Hematopoietic multipotent progenitor cell (in vitro differentiated cells): ENCODE measurements at places on chromosomes 3 and 15. TPM values are rescaled to one million over a fixed set of nuclear protein-coding genes. Genes with fewer than 3 reads are reported as not detected.

Gene PRTG
- 0.27 TPM for total RNA-seq

Gene SLC22A14
- under 0.01 TPM for total RNA-seq

Gene TMOD2
- total RNA-seq, result 5.1 TPM

Gene CXCR6
- total RNA-seq, result under 0.01 TPM

DNA sequence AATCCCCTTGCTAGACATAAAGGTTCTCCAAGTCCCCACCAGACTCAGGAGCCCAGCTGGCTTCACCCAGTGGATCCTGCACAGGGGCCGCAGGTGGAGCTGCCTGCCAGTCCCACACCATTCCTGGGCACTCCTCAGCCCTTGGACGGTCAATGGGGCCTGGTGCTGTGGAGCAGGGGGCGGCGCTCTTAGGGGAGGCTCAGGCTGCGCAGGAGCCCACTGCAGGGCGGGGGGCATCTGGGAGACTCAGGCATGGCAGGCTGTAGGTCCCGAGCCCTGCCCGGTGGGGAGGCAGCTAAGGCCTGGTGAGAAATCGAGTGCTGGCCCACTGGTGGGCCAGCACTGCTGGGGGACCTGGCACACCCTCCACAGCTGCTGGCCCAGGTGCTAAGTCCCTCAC is 75.1 kb upstream of the TBC1D5 start:
- DNase-seq, result no peak

- no peak for DNase-seq
These were observed 42.3 kb upstream of the GALNT15 start for GRCh38 chr3:16132190-16132589.

DNA sequence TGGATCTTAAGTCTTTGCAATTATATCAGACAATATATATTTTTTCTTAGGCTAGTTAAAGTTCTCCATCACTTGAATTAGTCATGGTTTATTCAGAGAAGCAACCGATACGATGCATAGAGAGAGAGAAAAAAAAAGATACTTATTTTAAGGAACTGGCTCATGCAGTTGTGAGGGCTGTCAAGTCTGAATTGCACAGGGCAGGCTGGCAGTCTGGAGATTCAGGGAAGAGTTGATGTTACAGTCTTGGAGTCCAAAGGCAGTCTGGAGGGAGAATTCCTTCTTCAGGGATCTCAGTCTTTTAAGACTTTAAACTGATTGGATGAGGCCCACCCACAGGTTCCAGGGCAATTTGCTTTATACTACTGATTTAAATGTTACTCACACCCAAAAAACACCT is 412.6 kb downstream of the IL5RA start:
- no peak for DNase-seq

DNA sequence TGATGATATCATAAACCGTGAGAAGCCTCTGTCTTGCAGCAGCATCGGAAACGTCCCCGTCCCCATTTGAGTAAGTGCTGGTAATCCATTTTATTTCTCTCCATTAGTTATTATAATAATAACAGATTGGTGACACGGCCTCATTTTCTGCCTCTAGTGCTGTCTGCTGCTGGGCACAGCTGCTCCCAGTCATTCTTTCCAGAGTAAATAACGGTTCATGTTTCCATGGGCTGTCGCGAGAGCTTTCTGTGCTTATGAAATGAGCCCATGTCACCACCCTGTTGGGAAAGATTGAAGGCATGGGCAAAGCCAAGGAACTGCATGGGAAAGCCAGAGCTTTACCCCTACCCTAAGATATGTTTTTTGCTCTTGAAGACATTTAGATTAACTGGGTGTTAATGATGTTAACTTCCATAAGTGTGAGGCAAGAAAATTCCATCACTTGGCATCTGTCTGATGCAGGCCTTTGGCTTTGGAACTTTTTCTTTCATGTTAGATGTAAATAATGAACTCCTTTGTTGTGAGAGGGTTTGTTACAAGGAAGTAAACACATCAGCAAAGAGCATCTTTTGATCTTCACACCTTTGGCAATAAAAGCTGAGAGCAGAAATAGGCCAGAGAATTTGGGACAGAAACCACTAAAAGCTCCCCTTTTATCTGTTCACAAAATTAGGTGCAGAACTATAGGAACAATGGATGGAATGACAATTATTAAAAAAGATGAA is 141.8 kb downstream of the FILIP1L start:
- no peak for DNase-seq

GRCh38 chr3:173398111-173398479 is 551 bp downstream of the NLGN1 start:
- DNase-seq, result no peak

- DNase-seq, result no peak
These were observed 53.0 kb upstream of the GOLGA8A start for GRCh38 chr15:34490417-34491193.

DNA sequence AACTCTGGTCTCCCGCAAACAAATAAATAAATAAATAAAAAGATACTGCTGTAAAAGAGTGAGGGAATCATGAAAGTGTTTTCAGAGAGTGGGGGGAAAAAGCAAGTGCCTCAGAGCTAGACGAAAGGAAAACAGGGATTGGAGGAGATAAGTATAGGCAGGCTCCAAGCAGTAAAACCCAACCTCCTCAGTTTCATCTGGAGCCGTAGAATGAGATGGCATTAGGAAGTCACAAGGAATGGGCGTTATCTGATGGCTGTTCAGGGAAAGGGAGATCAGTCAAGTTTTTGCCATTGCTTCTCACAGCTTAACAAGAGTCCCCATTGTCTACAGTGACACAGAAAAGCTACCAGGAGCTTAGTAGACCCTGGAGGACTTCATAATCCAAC is 451.5 kb upstream of the PPP2R3A start:
- DNase-seq, result no peak

GRCh38 chr3:174536319-174536718 is 322.8 kb upstream of the NAALADL2 start:
- DNase-seq, result no peak

DNA sequence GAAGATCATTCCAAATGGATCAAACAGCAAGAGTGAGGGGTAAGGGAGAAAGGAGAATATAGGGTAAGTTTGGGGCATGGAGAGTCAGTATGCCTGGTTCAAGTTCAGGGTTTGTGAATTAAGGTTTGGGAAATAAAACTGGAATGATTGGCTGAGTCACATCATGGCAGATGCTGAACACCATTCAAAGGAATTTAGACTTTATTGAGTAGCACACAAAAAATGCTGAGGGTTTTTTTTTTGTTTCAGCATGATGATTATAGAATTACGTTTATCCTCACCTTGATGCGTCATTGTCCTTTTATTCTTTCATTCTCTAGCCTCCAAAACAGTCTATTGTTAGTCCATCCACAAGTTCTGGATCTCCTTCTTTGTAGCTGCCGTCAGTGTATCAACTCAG is 220.0 kb upstream of the UMPS start:
- DNase-seq, result no peak

DNA sequence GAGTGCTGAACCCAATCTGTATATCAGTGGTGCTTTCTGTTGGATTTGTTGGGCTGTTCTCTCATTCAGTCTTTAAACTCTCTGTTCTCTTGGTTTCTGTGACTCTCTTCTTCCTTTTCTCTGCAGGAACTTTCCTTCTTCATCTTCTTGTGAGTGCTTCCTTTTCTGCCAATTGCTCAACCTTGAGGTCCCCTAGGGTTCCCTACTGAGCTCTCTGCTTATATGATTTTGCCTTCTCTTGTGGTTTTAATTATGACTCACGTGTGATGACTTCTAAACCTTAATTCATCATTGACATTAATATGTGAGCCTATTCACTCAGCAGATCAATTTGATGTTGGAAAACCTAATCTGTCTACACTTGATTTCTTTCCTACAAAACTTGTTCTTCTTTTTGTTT is 39.4 kb downstream of the MOBP start:
- no peak for DNase-seq

GRCh38 chr15:70378126-70379031 is 280.7 kb upstream of the TLE3 start:
- DNase-seq, result no peak

DNA sequence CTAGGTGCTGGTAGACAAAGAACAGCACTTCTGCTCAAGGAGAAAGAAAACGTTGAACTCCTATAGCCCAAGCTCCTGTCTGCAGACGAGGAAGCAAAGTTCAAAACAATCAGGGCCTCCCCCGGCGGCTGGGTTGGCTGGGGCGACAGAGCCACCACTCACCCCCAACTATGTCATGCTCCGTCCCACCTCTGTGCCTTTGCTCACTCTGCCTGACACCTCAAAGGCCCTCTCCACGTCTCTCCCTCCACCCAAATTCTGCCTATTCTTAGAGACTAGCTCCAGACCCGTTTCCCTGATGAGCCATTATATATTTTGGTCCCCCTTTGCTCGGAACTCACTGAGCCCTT is 304.3 kb downstream of the TLE3 start:
- DNase-seq, result no peak

DNA sequence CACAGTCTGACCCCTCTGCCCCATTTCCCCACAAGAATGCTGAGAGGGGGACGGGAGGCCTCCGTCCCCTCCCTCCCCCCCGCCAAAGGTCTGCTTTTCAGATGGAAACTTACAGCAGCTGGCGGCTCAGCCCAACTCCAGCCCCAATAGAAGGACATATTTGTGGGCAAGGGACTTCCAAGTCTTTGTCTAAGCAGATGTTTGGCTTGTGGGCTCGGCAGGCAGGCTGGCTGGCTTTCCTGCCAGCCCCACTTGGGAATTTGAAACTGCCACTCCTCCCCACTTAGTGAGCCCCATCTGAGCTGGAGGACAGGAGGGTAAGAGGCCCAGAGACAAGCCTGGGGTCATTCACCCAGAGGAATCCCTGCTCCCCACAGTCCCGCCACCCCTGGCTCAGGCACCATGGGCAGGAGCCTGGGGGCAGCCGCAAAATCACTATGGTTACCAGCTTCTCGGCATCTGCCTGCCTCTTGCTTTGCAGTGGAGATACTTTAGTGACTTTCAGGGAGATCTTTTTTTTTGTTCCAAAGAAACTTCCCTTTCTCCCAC is 53.6 kb downstream of the LMCD1 start:
- no peak for DNase-seq

DNA sequence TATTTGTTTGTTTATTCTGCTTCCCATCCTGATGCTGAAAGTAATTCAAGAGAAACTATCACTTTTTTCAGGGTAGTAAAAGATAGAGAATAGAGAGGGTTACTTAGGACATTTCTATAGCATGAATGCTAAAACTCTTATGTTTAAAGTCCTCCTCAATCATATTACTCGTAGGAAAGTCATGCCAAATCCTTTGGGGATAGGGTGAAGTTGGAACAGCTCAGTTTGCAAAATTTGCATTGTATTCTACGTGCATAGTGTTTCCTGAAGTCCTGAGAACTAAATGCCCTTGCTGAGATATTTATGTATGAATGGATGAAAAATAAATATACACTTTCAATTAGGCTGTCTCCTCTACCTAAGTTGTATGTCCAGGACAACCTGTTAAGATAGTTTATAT is 14.6 kb downstream of the PLSCR5 start:
- no peak for DNase-seq

DNA sequence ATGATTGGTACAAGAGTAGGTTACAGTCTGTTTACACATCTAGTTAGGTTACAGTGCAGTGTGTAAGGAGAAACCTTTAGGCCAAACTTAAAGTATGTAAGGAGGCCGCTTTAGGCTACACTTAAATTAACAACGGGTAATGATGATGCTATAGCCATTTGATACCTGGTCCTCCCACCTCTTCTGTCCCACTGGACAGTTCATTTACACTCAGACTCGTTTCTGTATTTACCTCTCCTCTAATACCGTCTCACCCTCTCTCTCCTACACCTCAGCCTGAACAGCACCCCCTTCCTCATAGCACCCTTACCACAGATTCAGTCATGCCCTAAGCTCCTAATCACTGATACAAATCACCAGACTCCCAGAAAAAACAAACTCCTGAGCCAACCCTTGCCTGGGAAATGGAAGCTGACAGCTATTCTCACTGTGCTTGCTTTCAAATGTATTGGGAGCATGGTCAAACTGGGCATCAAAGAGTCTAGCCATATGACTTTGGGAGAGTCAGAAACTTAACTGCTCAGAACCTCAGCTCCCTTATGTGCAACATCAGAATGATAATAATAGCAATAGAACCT is 241.3 kb upstream of the SETMAR start:
- DNase-seq, result no peak

DNA sequence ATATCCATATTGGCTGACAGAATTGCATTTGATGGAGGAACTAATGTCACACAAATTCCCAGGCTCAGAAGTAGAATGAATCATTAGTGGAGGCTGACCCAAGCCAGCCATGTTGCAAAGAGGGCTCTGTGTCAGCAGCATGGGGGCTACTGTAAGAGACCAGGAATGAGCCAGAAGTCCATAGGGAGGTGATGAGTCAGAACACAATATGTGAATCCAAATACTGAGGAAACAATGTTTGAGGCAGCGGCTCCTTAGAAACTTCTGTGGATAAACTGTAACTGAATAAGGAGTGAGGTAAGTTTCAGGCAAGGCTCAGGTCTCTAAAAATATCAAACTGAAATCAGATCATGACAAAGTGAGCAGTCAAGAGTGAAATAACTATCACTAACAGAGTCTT is 170.7 kb downstream of the WDR72 start:
- no peak for DNase-seq

GRCh38 chr15:90594301-90594738 is 64.6 kb downstream of the CRTC3 start:
- peak; percentile 90 for DNase-seq

GRCh38 chr15:25846377-25846776 is 16.8 kb downstream of the ATP10A start:
- no peak for DNase-seq
